Glomerular endothelial cell (primary cell): ENCODE measurements at places on chromosomes 1 and 21.

GRCh38 chr21:44846485-44847260 lies 26.8 kb downstream of the PTTG1IP start:
- no peak for DNase-seq

DNA sequence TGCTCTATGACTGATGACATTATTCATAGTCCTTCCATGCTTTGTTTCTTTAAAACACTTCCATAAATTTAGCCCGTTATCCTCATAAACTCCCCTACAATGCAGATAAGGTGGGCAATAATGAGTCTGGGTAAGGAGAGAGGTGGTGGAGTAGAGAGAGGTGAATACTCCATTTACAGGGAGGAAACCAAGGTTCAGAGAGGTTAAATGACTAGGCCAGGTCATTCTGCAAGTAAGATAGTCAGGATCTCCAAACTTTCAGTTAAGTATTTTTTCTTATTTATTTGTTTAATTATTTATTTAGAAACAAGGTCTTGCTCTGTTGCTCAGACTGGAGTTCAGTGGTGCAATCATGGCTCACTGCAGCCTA lies 26.1 kb downstream of the PAFAH2 start:
- no peak for DNase-seq

- no peak for DNase-seq
Observed at GRCh38 chr1:215018555-215018954, 64.0 kb upstream of the KCNK2 start.

- no peak for DNase-seq
Observed at GRCh38 chr1:172779491-172779890, 120.6 kb downstream of the FASLG start.

DNA sequence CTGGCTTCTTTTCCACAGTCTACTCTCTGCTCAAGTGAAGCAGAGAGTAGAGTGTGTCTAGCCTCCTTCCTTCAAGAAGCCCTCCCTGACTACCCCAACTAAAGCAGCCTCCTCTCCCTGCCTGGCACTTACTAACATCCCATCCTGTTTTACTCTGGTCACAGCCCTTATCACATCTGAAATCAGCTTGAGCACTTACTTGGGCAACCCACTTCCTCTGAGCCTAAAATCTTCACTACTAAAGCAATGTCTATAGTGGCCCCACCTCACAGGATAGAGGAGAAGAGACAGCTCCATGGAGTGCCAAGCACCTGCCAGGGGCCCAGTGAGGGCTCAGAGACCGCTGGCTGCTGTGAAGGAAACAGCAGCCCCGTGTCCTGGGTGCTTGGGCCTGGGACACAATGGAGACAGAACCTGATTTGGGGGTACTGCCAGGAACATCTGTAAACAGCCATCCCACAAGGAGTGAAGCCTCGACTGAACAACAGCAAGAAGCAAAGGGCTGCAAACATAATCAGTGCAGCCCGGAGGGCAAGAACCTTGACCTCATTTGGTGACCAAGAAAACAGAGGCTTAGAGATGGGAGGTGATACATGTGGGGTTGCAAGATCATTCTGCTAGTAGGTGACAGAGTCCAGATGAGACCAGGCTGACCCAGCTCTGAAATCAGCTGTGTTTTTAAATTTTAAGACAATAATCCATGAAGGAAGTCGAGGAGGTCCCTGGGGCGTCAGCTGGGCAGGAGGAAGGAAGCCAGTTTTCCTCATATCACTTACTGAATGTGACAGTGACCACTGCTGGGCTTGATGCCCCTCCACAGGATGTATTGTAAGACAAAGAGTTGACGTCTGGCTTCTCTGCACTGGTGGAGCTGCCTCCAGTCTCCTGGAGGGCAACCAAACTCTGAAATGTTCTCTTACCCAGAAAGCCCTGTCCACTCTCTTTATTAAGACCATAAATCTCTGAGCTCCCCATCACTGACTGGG lies 710.6 kb downstream of the MATN1 start:
- no peak for DNase-seq
